ENCODE measurements at places on chromosomes 7 and 10.
A peak's percentile ranks its signal among the peaks of the same experiment; 100 is the strongest.

- no peak for DNase-seq
Measured at GRCh38 chr7:42274053-42274452, 37.0 kb upstream of the GLI3 start.

- DNase-seq: no peak
Measured at GRCh38 chr7:156475179-156475578, 165.4 kb upstream of the RNF32 start.

- DNase-seq: no peak
Measured at GRCh38 chr10:102467971-102468438, 16.7 kb upstream of the C10orf95 start.

GRCh38 chr10:29576681-29577080 is 58.1 kb downstream of the SVIL start:
- DNase-seq: no peak

GRCh38 chr10:77350711-77351119 is 286.9 kb downstream of the KCNMA1 start:
- no peak for DNase-seq

DNA sequence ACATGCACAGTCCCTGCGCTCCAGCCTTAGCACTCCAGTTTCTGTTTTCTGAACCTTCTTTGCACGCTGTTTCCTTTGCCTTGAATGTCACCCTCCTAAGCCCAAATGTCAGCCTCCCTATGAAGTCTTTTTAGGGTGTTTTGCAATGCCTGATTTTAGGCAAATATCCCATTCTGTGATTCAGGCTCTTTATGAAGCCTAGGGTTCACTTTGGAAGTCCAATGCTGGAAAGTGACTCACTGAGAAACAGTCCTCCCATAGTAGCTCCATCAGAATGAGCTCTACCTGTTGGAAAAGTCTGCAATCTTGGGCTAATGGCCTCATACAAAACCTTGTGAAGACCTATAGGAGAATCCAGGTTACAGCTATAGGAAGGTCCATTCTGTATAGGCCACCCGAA is 5.3 kb downstream of the LAMB4 start:
- DNase-seq: no peak

DNA sequence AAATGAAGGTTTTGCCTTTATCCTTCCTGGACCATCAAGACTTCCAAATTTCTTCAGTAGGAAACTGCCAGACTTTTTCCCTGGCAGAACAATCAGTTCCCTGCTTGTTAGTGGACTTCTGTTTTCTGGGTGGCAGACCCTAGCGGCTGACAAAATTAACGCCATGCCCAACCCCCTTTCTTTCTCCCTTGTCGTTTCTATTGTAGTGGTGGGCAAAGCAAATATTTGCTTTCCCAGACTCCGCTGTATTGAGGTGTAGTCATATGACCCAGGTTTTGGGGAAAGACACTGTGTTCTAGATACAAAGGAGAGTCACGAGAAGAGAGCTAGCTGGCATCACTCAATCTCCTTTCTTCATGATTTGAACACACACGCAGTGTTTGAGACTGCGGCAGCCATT is 7.7 kb downstream of the PON2 start:
- no peak for DNase-seq

- no peak for DNase-seq
Measured at GRCh38 chr10:61733358-61733940, 70.7 kb downstream of the CABCOCO1 start.

DNA sequence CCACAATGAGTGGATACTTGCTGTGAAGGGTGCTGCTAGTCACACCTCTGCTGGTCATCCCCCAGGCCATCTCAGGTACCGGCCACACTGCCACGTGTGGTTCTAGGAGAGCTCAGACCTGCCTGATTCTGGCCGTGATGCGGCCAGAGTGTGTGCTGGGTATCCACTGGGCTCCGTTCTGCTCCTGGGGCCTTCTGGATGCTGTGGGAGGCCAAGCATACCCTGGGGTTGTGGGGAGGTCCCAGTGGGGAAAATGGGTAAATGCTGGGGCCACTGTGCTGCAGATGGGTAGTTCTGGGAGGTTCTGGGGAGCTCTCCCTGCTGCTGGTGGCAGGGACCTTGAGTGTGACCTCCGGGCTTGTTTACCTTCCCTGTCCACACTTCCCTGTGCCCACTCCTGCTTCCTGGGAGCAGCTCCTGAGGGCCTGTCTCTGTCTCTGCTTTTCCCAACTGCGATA is 318.4 kb downstream of the GLRX3 start:
- no peak for DNase-seq

GRCh38 chr7:8190119-8190895 is 71.7 kb downstream of the ICA1 start:
- DNase-seq: peak; percentile 66

GRCh38 chr7:43491984-43492383 is 90.9 kb upstream of the STK17A start:
- DNase-seq: no peak

DNA sequence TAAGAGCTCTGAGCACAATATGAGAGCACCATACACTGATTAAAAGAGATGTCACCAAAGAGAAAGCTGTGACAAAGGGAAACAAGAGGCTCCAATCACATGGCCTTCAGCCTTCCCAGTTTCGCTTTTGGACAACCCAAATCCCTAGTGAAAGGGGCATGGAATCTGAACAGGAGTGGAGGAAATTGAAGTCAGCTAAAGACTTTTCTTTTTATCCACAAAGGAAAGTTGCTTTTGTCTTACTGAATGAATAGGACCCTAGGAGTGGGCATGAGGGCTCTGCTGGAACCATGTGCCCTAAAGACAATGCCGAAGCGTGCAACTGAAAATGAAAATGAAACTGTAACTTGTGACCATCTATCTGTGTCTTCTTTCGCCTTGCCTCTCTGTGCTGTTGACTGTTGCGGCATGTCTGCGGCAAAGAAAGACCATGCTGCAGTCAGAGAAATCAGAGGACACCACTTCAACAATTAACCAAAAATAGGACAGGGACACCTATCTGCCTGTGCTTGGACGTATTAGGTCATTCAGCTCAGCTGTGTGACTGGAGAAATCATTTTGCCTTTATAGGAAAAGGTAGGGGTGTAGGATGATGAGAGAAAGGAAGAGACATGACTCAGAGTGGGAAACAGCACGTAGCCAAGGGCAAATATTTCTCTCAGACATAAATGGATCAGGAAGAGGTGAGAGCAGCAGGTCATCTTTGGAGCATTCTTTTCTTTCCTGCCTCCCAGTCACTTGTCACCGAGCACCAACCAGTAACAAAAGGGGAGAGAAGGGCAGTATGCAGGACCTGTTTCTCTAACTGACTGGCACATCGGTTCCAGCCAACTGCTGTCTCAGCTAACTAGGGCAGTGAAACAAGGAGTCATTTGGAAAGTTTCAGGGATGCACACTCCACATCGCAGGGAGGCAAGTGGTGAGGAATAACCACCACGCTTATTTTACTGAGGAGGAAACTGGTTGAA is 12.3 kb downstream of the CAV2 start:
- DNase-seq: no peak

GRCh38 chr10:86715836-86716235 is 40.6 kb upstream of the BMPR1A start:
- no peak for DNase-seq

GRCh38 chr7:43758029-43758821 is at the start of gene BLVRA:
TSS of gene BLVRA (plus strand) at chr7:43758680. CDS start at chr7:43771159, 12,479 bp downstream.
- peak; percentile 54 for DNase-seq

GRCh38 chr7:30965372-30965771 is 1.6 kb downstream of the GHRHR start:
- DNase-seq: no peak

DNA sequence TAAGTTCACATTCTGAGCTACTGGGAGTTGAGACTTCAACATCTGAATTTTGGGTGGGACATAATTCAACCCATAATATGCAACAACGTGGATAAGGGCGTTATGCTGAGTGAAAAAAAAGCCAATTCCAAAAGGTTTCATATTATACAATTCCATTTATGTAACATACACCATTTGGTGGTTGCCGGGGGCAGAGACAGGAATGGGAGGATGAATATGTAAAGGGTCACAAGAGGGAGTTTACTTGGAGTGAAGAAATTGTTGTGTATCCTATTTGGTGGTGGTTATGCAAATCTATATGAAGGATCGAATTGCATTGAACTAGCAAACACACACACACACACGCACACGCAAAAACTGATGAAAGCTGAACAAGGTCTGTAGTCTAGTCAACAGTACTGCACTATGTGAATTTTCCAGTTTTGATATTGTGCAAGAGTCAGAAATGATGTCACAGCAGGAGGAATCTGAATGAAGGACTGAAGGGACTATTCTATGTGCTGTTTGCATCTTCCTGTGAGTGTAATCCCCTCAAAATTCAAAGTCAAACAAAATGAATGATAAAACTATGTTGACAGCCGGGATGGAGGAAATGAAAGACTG is 249.2 kb upstream of the HABP2 start:
- no peak for DNase-seq

DNA sequence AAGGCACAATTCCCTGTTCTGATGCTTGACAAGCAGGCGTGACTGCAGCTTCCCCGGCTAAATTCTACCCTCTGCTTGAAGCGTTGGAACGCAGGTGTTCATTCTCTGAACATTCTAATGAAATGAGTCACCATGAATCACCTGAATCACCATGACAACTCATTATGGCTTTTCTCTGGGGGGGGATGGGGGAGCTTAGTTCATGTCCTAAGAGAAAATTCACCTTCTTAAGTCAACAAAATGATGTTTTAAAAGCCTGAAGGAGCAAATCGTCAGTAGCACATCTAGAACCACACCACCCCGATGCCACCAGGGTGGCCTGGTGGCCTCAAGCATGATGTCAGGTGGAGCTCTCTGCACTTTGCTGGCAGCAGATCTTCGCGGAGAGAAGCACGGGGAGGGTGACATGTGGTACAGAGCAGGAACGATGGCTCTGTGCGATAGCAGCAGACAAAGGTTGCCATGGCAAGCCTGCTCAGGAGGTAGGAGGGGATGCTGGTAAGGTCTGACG is 33.7 kb downstream of the DDC start:
- DNase-seq: peak; percentile 2

DNA sequence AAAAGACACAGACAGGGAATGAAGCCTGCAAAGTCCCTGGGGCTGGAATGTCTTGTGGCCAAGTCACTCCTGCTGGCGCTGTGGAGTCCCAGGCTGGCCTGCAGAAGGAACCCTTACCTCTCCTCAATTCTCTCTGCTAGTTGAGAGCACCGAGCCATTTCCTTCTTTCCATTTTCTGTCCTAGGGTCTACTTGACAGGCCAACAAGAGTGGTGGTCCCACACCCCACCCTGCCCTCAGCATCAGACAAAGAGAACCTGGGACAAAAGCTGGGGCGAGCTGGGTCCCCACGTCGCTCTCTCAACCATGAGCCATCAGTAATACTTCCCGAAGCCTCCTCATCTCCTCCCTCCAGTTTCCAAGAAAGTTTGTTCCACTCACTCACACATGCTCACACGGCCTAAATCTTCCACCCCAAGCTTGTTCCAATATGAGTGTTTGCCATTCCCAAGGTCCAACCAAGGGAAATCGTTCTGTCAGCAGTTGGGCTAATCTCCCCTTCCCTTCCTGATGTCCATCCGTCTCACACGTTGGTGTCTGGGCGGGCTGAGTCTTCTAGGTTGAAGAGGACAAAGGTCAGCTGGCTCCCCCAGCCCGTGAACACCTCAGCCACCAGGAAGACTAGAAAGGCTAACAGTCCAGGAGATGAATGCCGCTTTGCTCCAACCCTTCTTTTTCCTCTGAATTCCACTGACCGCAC is 44.3 kb downstream of the CLEC2L start:
- no peak for DNase-seq

GRCh38 chr10:88033385-88033784 is 170.0 kb downstream of the PTEN start:
- no peak for DNase-seq

DNA sequence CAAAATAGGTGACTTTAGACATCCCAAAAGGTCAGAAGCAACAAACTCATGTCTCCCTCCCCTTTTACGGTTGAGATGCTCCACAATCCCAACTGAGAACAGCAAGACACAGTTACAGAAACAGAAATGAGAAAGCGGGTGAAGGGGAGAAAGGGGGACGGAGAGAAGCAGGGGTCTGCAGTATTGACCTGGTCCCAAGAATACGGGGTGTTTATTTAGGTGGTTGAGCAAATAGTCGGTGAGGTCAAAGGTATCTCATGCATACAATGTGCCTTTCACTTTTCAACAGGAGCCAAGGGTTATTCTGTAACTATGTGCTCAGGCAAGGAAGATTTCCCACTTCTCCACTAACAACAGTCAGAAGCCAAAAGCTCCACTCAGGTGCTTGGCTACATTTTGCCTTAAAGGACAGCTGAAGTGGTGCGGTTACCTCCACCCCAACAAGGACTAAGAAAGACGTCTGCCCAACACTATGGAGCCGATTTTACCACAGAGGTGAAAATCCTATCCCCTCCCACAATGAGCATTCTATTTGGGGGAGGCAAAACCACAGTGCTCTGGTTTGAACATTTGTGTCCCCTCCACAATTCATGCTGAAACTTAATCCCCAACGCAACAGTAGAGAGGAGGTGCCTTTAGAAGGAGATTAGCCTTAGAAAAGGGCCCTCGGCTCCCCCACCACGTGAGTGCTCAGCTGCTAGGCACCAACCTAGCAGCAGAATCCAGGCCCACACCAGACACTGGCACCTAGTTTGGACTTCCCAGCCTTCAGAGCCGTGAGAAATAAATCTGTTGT is 77.9 kb downstream of the PARD3 start:
- no peak for DNase-seq

- DNase-seq: no peak
Measured at GRCh38 chr7:130881799-130882141, 147.8 kb upstream of the KLF14 start.

DNA sequence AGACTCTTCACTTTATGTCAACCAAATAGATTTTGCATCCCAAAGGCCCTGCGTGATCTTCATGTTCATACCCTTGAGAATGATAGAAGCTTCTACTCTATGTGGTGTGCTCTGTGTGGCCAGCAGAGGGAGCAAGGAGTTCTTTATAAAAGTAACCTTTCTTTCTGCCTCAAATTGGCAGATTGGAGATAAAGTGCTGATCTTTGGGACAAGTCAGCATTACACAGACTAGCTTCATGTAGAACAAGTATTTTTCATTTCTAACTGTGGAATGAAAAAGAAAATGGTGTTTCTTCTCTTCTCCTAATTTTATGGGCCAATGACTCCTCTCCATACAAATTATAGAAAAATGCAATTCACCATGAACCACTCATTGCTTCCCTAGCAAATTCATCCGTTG is 1214.1 kb downstream of the SORCS1 start:
- peak; percentile 1 for DNase-seq

GRCh38 chr7:4202954-4203353 is 479.1 kb upstream of the FOXK1 start:
- DNase-seq: no peak

- no peak for DNase-seq
Measured at GRCh38 chr7:97024209-97025129, at the start of gene DLX5. TSS of gene DLX5 (minus strand) at chr7:97024831. CDS start at chr7:97024623, 208 bp downstream.

- no peak for DNase-seq
Measured at GRCh38 chr10:70241081-70241480, 7.9 kb upstream of the PPA1 start.

Measured in activated CD4-positive, alpha-beta T cell treated with anti-CD3 and anti-CD28 coated beads, Interleukin-2, amount 50 U/mL, for 4 hours (primary cell).